Choroid plexus epithelial cell (primary cell): ENCODE measurements at places on chromosomes 3 and 15.

GRCh38 chr15:82051664-82052063 is 5.8 kb upstream of the MEX3B start:
- peak; percentile 20 for DNase-seq

DNA sequence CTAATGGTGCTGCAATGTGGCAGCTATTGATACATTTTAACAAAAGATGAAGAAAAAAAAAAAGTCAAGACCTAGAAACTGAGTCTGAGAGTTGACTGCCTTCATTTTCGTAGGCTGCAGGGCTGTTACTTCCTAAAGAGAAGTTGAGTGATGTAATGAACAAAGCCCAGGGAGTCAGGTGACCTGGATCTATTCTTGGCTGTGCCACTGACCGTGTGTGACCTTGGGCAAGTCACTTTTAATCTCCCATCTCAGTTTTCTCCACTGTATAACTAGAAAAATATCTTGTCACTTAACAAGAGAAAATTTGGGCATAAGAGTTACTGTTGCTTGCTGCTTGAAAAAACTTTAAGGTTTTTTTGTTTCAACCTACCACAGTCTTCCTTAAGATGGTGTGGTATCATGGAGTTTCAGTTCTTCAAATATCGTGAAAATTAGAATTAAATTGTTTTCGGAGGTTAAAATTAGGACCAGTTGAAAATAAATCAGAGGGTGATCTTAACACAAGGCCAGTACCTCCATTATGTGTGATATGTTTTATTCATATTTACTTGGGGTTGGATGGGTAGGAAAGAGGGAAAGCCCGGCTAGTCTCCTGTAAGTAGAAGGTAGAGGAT is 5.8 kb downstream of the FMN1 start:
- no peak for DNase-seq

GRCh38 chr15:56491110-56491722 is 26.3 kb upstream of the MNS1 start:
- peak; percentile 94 for DNase-seq

- DNase-seq: no peak
Observed at GRCh38 chr3:176447369-176447768, 749.9 kb downstream of the TBL1XR1 start.

DNA sequence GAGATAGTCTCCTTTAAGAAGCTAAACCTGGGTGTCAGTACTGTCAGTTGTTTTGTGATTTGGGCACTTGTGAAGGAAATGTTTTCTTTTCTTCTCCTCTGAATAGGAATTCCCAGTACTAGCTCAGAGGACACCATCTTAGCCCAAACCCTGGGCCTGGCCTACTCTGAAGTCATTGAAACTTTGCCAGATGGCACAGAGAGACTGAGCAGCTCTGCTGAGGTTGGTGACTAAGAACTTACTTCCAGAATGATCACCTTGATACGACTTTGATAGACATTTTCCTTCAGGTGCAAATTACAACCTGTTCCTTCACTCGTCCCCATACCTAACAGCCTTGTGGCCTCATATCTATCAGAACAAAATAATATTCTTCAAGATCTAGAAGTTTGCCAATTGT is 100.2 kb downstream of the LARS2 start:
- DNase-seq: no peak

GRCh38 chr3:35486295-35486694 is 153.0 kb upstream of the ARPP21 start:
- DNase-seq: no peak

DNA sequence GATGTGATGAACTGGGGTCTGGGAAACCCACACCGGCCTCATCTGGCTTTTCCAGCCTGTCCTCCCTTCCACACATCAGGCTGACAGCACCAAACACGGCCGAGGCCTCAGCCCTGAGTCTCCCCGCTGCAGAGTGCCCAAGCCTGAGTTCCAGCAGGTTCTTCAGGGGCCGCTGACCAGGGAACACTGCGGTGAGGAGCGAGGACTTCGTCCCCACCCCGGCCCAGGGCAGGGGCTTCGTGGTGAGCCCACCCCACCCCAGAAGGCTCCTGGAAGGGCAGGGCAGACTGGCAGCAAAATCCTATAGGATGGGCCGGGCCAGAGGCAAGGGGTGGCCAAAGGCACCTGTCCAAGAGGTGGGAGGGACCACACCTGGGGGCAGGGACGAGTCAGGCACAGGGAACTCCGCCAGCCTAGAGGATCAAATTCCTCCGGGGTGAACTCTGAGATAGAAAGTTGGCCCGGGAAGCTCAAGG is at the start of gene SLC51A:
Gene SLC51A (plus strand): TSS at position 446 of the 476 bp plus-strand sequence. CDS start 179 bp downstream, outside the sequence.
- DNase-seq: no peak

GRCh38 chr3:187750006-187750512 is 4.8 kb upstream of the BCL6 start:
- peak; percentile 78 for DNase-seq

DNA sequence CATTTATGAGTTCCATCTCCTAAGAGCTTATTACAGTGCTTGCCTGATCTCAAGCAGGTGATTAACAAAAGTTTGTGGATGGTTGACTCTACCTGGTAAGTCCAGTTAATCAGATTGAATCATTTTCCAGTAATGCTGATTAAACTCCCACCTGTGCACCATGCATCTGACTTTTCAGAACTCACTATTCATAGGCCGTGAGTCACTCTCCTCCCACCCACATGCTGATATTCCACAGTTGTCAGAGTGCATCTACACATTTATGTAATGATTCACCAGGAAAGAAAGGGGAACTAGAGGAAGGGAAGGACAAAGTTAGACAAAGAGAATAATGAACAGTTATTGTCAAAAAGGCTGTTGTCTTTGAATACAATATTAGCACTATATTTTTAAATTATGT is 106.2 kb upstream of the UBE3A start:
- DNase-seq: no peak

DNA sequence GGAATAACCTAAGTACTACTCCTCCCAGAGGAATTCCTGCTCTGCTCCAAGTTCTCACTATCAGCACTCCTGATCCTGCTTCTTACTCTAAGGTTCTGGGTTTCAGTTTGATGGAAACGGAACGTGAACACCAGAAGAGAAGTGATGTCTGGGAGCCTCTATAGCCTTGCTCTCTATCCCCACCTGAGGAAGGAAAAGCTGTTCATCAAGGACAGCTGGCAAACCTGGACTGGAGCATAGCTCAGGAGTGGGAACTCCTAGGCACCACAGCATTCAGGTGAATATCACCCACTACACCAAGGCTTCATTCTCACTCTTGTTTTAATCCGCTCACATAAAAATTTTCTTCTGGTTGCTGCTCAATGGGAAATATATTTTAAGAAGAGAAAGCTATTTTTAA is 13.0 kb upstream of the CADPS start:
- no peak for DNase-seq

DNA sequence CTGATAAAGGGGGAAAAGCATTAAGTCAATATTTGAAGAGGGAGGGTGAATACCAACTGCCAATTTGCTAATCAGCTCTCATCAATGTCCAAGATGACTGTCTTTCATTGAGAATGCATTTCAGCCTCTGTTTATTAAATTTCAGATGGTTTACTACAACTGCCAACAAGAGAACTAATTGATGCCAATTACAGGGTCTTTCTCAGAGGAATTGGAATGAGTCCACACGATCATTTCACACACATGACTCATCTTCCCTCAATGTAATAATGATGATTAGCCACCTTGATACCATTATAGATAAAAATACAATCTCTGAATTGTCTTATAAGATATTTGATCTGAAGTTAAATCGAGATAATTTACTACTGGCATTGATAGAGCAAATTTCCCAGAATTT is 1274.4 kb downstream of the ROBO2 start:
- no peak for DNase-seq
